ENCODE measurements at places on chromosomes 3 and 15.

DNA sequence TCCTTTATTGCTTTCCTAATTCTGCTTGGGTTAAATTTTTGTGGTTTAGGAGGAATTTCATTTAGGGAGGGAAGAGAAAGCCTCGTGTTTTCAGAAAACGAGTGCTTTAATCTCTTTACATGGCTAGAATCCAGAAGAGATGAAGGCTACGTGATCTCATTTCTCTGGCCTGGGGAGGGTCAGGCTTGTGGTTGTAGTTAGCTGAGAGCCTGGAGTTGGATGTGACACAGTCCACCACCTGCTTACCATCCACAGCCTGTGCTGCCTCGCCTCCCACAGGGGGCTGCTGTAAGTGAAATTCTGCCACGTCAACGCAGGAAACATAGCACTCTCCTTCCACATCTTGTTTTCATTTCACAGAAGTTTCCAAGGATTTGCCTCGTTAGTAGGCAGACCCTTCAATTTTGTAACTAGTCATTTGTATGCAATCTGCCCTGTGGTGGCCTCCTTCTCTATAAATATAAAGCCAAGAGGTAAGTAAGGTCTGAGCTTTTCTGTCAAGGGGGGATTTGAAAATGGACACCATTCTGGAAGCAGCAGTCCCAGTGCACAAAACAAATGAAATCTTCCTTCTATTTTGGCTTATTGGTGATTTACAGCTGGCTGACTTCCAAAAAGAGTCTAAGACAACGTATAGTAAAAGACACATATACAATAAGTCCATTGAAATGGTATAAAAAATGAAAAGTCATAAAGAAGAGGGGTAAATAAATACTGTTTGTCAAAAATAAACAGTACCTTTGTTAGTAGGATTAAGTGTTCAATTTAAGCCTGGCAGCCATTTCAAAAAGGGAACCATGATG is 3.4 kb downstream of the GXYLT2 start:
- no peak overlapping the region for H3K4me3 ChIP-seq
- no peaks in the 10 kb centered on the region for H3K36me3 ChIP-seq
- H3K27me3 ChIP-seq: no peaks in the 10 kb centered on the region
- peak overlapping the region; percentile 52 for H3K27ac ChIP-seq

GRCh38 chr3:123833398-123833785 is 50.7 kb downstream of the MYLK start:
- H3K4me3 ChIP-seq: no peak overlapping the region
- peak; percentile 48 for DNase-seq
- H3K4me1 ChIP-seq: no peaks in the 10 kb centered on the region
- no peaks in the 10 kb centered on the region for H3K36me3 ChIP-seq

- no peaks in the 10 kb centered on the region for H3K4me1 ChIP-seq
- no peak for DNase-seq
- H3K36me3 ChIP-seq: no peaks in the 10 kb centered on the region
- H3K4me3 ChIP-seq: no peak overlapping the region
- no peak overlapping the region for H3K27ac ChIP-seq
Observed at GRCh38 chr3:45153658-45154437, 7.7 kb upstream of the CDCP1 start.

GRCh38 chr3:136152176-136152843 is 43.8 kb downstream of the MSL2 start:
- no peak overlapping the region for H3K4me3 ChIP-seq
- no peaks in the 10 kb centered on the region for H3K27me3 ChIP-seq
- H3K36me3 ChIP-seq: peaks cover 23% of the 10 kb centered on the region
- peak overlapping the region; percentile 41 for H3K27ac ChIP-seq
- peak; percentile 29 for DNase-seq

DNA sequence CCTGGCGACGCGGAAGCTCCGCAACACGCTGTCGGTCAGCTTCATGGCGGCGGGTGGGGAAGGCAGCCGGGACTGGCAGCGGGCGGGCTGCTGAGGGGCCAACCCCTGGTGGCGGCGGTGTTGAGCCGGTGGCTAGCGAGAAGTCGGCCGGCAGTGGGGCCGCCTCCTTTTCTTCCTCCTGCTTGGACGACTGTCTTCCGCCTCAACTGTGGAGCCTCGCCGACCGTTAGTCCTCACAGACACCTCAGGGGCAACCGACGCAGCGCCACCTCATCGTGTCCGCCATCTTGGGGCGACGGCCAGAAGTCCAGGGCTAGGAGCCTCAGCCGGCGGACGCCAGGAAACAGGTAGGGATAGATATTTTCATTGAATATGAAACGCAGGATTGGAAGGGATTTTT is 875.1 kb downstream of the NSUN3 start:
- no peaks in the 10 kb centered on the region for H3K4me1 ChIP-seq
- H3K36me3 ChIP-seq: no peaks in the 10 kb centered on the region
- H3K4me3 ChIP-seq: no peak overlapping the region
- no peak for DNase-seq

DNA sequence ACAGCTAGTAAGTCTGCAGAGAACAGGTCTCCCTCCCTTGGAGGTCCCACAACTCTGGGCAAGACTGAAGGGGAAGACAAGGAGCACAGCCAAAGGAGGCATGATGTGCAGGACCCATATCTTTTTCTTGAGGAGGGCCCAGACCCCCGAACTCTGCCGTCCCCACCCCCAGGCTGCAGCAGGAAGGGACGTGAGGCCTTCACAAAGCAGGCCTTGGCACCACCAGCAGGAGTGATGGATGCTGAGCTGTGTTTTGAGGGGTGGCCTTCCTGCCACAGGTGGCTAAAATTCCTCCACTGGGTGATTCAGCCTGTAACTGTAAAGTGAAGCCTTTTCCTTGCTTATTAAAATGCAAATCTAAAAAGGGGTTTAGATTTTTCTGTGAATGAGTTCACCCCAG is 8.6 kb downstream of the PLA2G4D start:
- no peaks in the 10 kb centered on the region for H3K27me3 ChIP-seq
- no peak overlapping the region for H3K4me3 ChIP-seq
- H3K4me1 ChIP-seq: no peaks in the 10 kb centered on the region
- H3K36me3 ChIP-seq: no peaks in the 10 kb centered on the region

Data from cardiac muscle cell (in vitro differentiated cells and primary cell).